ENCODE measurements at places on chromosomes 5 and 9.

- no peak for DNase-seq
Measured at GRCh38 chr5:29942089-29942488, 1251.4 kb upstream of the CDH6 start.

DNA sequence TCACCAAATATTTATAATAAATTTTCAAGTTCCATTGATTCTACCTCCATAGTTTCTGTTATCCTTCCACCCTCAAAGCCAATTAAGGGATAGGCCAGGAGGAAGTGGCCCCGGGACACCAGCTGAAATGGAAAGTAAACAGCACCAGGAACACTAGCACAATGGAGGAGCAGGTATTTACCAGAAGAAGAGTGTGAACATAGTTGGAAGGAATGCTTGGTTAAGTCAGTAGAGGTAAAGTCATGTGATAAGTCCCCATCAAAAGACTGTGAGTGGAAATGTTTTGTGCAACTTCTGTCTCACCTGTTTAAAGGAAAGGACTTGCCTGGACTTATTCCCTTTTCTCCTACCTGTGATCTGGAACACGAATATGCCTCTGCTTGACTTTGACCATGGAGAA lies 146.7 kb upstream of the RAI14 start:
- peak; percentile 26 for DNase-seq

DNA sequence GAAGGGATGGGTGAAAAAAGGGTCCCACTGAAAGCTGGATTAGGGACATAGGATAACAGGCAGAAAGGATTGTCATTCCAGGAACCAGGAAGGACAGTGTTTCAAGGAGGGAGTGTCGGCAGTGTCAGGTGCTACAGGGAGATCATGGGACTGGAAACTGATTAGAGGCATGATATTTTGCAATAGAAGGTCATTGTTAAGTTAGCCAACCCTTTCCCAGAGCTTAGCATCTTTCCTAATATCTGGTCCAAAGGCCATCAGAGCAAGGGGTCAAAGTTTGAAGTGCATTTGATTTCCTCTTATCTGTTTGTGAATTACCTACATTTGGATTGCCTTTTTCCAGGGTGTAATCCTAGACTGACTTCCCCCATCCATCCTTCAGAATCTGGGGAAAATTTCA lies 91.3 kb downstream of the DOCK2 start:
- no peak for DNase-seq

GRCh38 chr5:53067641-53068040 lies 41.9 kb downstream of the MOCS2 start:
- no peak for DNase-seq

DNA sequence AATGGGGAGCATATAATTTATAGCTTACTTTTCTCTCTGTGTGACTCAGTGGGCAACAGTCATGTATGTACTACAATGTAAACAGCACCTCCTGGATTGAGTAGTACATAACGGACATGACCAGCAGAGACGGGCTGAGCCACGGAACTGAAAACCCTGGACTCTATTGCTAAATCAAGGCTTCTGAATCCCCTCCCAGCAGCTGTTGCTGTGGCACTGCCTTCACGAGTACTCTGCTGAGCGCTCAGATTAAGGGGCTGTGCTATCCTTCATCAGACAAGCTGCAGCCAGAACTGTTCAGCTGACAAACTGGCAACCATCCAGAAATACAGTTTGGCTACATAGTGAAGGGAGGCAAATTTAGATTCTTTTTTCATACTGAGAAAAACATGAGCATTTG lies 131.3 kb upstream of the CCDC180 start:
- no peak for DNase-seq

DNA sequence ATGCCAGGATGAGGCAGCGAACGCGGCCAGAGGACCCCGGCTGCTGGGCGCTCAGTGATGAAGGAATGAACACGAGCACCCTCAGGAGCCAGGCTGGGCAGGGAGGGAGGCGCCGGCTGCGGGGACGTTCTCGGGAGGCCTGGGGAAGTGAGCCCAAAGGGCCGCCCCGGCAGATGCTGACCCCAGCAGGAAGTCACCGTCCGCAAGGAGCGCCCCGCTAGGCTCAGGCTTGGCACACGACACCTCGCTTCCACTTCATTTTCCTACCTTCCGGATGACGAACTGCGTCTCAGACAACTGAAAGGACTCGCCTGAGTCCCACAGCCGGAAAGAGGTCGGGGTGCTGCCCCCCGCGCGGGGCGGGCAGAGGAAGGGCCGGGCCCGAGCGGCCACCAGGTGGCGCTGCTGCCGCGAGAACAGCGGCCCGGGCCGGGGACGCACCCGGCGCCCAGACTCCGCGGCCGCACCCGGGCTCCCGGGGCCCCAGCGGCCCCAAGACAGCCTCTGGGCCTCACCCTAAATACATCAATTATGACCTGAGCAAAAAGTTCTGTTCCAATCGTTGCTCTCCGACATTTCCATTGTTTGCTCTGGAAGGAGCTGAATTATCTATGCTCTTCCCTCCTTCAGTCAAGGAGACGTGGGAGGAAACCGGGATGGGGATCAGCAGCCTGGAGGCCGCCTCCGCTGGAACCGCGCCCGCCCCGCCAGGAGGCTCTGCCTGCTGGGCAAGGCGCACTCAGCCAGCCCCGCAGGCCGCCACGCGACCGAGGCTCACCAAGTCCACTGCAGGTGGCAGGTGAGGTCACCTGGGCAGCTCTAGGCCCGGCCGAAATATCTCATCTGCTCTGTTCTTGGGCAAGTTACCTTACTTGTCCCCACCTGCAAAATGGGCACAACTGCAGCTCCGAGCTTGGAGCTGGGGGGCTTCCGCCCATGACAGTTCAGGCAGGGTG lies 107.0 kb downstream of the ZNF354C start:
- peak; percentile 34 for DNase-seq

- peak; percentile 68 for DNase-seq
Measured at GRCh38 chr9:4155221-4156026, 144.4 kb downstream of the GLIS3 start.

- DNase-seq: no peak
Measured at GRCh38 chr5:113989913-113990305, 372.0 kb upstream of the KCNN2 start.

DNA sequence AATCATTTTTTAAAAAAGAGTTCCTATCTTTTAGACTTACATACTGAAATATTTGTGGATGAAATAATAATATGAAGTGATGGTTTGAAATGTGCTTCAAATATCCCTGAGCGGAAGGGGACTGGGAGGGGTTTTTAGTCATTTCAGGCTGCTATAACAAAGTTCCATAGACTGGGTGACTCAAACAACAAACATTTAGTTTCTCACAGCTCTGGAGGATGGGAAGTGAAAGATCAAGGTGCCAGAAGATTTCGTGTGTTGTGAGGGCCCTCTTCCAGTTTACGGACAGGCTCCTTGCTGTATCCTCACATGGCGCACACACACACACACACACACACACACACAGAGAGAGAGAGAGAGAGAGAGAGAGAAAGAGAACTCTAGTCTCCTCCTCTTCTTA lies 27.1 kb upstream of the TEX10 start:
- DNase-seq: peak; percentile 37

- DNase-seq: no peak
Measured at GRCh38 chr5:159945359-159945758, 29.1 kb downstream of the ADRA1B start.

- DNase-seq: peak; percentile 63
Measured at GRCh38 chr5:141713616-141714309, 31.7 kb upstream of the ARAP3 start.

DNA sequence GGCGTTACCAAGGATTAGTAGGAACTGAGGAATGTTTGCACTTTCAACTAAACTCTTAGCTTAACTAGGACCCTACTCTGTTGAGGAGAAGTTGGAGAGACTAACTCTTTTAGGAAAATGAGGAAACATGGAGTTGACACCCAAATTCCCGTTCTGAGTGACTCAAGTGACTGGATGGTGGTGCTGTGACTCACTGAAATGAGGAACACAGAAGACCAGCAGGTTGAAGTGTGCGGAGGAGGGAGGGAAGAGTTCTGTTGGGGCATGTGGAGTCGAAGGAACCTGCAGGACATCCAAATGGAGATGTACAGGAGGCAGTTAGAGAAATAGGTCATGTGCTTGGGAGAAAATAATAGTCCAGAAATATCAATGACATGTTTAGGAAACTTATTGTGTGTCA lies 8.2 kb downstream of the HEXB start:
- DNase-seq: peak; percentile 13

DNA sequence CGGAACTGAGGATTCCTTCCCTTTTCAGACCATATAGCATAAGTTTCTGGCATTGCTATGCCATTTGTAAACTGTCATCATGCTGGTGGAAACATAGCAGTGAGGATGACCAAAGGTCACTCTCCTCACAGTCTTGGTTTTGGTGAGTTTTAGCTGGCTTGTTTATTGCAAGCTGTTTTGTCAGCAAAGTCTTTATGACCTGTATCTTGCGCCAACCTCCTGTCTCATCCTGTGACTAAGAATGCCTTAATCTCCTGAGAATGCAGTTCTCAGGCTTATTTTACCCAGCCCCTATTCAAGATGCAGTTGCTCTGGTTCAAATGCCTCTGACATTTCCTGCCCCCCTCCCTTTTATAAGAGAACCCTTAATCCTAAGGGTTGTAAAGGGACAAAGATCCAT lies 26.7 kb upstream of the GRIA1 start:
- peak; percentile 69 for DNase-seq

- DNase-seq: no peak
Measured at GRCh38 chr9:68953771-68954170, 60.1 kb downstream of the PRKACG start.

GRCh38 chr9:136119061-136119882 lies 597 bp upstream of the TMEM250 start:
- peak; percentile 73 for DNase-seq

GRCh38 chr9:76699971-76700370 lies 64.3 kb upstream of the PCA3 start:
- DNase-seq: peak; percentile 41

GRCh38 chr9:95753762-95754465 lies 121.6 kb upstream of the ERCC6L2 start:
- DNase-seq: no peak

DNA sequence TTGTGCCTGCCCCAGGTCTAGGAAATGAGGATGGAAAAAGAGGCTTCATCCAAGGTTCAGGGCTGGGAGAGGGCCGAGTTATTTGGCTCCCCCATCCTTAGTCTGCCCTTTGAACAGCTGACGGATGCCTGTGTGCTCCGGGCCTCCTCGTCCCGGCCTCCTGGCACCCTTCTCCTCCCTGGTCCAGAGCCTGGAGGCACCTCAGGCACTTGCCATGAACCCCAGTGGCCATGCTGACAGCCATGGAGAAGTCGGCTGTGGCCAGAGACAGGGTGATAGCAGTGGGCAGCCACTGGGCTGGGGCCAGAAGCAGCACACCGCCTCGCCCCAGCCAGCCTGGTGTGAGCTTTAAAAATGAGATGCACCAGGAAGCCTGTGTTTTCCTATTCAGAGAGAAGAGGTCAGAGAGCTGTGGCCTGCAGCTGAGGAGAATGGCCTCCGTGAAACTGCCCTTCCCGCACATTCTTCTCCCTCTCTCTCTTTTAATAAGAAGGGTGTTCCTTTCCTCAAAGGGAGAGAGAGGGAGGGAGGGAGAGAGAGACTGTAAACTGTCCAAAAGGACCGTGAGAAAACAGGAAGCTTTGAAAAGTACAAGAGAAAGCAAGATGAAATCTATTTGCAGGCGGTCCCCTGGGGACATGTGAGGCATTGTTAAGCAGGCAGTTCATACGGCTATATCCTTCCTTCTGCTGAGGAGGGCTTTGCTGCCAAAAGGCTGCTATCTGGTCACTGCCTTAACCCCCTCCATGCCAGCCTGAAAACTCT lies 55.3 kb downstream of the ZNF366 start:
- DNase-seq: peak; percentile 18

DNA sequence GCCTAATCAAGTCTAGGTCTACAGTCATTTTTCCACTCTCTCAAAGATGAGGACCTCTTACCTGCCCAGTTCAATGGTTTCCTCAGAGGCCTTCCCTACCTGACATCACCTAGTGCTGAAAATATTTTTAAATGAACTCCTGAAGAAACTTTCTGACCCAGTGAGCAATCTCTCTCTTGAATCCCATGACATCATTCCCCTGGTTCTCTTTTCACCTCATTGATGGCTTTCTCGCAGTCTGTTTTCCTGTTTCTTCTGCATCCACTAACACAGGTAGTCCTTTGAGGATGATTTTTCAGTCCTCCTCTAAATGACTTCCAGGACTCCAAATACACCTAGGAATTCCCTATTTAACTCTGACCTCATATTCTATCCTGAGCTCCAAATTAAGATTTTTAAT lies 40.3 kb downstream of the SCAI start:
- DNase-seq: no peak

DNA sequence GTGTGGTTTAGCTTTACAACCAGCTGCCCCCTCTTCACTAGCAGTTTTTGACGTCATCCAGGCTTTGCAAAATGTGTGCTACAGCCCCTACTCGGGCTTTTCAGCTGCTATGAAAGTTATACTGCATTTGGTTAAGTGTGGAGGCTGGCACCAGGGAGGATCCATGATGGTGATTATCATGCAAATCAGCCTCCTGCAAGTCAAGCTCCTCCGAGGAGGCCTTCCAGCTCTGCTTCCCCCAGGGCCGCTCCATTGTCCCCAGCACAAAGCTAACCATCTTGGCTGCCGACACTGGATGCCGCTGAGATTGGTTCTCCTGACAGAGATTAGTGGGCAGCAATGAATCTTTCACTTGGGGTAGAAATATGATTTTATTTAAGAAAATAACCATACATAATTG lies 159.6 kb downstream of the NR2F1-AS1 start:
- no peak for DNase-seq

DNA sequence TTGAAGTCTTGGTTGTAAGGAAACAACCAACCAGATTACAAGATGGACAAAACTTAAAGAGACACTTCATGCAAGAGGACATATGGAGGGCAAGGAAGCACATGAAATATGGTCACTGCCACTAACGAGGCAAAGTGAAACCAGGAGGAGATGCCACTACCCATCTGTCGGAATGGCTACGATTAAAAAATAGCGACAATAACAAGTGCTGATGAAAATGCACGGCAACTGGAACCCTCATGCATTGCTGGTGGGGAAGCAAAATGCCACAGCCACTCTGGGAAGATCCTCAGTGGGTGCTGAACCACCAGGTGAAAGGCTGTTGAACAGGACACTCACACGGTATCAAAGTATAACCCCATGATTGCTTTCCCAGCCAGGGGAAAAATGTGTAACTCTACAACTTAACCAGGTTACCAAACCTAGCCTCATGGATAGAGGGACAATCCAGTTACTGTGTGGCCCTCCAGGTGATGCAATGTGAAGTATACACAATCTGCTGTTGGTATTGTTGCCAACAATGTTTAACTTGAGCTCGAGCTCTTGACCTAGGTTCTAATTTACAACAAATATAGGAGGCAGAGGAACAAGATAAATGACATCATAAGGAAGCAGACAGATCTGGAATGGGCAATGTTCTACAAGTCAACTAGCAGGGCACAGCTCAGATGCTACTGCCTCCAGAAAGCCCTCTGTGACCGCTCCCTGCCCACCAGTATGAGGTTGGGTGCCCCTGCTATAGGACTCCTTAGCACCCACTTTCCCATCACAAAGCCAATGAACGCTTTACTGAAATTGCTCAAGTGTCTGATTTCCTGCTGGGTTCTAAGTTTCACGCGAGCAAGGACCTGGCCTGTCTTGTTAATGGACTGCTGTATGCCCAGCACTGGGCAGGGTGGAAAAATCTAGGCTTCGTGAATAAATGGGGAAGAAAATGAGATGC lies 25.8 kb downstream of the SH3PXD2B start:
- no peak for DNase-seq

- DNase-seq: peak; percentile 81
Measured at GRCh38 chr5:139639619-139640380, 8.3 kb upstream of the CXXC5 start.

Measured in kidney tubule cell (primary cell).